ENCODE measurements at places on chromosomes 3 and 15. TPM values are rescaled to one million over a fixed set of nuclear protein-coding genes. Genes with fewer than 3 reads are reported as not detected.

- no peak for DNase-seq
These were observed 470.6 kb upstream of the BCHE start for GRCh38 chr3:166307756-166308350.

GRCh38 chr15:91896341-91897055, 43.0 kb downstream of the SLCO3A1 start:
- no peak for DNase-seq

- DNase-seq: no peak
These were observed 63.9 kb downstream of the CHAC1 start for GRCh38 chr15:41017066-41017735.

UNC13C gene
- 1.3 TPM for total RNA-seq

DNA sequence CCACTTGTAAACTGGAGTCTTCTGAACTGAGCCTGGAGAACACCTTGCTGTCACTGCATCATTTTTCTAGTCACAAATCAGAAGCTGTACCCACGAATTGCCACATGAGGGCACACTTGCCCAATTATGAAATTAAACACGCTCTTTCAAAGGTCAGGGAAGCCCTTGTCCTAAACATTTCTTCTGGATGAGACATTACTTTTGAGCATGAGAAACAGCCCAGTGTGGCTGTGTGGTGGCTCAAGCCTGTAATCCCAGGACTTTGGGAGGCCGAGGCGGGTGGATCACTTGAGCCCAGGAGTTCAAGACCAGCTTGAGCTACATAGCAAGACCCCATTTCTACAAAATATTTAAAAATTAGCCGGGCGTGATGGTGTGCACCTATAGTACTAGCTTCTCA, 27.5 kb upstream of the CFAP161 start:
- DNase-seq: peak; percentile 57

GRCh38 chr3:11581237-11582190, 62.2 kb downstream of the VGLL4 start:
- DNase-seq: no peak

GRCh38 chr15:85501574-85501973, 121.2 kb downstream of the AKAP13 start:
- DNase-seq: no peak

GRCh38 chr3:184766555-184767261, 45.3 kb upstream of the VPS8 start:
- no peak for DNase-seq

- no peak for DNase-seq
These were observed 231.3 kb upstream of the SATB1 start for GRCh38 chr3:18656410-18656809.

GRCh38 chr3:87227835-87228144, 681 bp downstream of the CHMP2B start:
- no peak for DNase-seq

LEO1 gene
- total RNA-seq: 10.1 TPM

DNA sequence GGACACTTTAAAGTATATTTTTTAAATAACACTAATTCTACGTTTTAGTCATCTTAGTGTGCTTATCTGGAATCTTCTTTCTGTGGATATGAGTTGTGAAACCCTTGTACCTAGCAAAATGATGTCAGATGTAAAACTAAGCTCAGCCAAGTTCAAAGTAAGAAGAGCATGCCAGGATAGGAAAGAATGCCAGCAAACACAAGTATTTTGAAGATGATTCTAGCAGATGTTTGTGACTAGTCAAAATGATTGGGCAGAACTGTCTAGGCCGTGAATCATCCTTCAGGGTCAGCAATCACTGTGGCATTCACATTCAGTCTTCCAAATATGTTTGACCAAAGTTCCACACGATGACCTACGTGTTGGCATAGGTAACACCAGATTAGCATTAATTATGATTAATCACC, 5.4 kb upstream of the PLOD2 start:
- no peak for DNase-seq

DNA sequence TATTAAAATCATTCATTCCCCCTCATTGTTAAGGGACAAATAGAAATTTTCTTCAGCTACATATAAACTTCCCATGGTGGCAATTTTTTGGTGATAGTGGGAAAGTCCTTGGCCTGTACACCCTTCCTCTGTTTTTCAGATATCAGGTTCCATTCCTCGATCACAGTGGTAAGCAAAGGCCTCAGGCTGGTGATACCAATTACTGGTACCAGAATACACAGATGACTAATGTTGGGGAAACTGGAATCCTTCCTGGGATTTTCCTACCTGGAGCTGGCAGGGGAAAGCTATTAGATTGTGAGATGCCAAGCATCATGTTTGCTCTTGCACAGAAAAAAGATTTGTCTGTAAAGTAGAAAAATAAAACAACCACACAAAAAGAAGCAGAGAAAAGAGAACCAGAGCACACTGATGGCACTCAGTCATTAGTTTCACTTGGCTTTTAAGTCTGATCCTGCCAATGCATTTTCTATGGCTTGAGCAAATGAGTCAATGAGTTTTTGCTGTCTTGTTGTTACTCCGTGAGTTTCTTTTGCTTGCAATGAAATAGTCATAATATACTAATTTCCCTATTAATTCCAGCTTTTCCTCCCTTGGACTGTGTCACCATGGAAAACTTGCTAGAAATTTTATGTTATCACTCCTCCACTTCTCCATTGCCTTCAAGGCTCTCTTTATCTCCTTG, 795.0 kb downstream of the ROBO1 start:
- DNase-seq: no peak

DNA sequence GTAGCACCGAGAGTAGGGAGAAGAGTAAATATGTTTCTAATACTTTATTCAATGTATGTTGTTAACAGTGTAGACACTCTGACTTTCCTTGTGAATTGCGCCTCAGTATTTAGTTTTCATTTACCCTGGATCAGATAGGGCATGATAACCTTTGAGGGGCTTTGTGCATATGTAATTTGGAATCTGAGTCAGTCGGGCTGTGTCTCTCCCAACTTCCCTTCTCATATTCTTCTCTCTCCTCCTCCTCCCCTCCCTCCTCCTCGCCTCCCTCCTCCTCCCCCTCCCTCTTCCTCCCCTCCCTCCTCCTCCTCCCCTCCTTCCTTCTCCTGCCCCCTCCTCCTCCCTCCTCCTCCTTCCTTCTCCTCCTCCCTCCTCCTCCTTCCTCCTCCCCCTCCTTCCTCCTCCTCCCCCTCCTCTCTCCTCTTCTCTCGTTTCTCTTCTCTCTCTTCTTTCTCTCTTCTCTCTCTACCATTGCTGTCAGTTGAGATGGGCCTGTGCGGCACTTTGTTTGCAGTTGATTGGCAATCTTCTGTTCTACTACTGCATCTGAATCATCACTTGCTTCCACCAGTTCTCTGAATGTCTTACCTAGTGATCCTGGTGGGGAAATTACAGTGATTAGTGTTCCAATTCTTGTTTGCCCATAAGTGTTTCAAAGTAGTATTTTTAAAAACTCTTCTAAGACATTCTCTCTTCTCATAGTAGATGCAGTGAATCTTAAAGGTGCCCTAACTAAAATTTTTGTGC, 162.3 kb downstream of the PGPEP1L start:
- no peak for DNase-seq
